ENCODE measurements at places on chromosomes 1 and 21.

DNA sequence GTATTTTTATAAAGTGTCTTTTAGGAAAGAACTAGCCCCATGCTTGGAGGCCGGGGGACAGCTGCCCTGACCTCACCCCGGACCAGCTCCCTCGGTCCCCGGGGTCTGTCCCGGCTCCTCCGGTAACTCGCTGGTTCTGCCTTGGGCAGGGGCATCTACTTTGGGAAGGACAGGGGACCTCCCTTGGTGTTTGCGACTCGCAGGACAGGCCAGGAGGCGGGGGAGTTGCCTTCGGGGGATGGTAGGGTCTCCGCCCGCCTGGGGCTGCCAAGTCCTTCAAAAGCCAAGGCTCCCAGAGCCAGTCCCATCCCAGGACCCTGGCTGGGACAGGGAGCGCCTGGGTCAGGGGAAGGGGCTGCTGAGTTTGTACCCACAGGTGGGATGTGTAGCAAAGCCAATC is 157.9 kb downstream of the PEX14 start:
- DNase-seq = no peak

DNA sequence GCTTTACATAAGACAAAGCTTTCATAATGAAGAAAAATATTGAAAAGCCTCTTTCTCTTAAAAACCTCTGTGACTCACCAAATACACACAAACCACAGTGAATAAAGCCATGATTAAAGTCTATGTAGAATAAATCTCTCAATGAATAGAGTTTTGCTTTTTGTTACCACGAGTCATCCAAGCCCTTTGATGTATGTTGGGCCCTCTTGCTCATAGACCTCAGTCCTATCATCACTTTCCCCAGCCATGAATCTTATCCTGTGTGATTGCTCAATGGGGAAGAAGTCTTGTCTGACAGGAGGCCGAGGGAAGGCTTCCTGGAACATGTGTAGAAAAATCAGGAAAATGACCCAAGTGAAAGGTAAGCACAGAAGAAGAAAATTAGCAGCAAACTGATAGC is 60.8 kb downstream of the NGF start:
- DNase-seq = no peak

GRCh38 chr1:47128221-47128620 is 9.0 kb upstream of the CYP4A22 start:
- DNase-seq = no peak

DNA sequence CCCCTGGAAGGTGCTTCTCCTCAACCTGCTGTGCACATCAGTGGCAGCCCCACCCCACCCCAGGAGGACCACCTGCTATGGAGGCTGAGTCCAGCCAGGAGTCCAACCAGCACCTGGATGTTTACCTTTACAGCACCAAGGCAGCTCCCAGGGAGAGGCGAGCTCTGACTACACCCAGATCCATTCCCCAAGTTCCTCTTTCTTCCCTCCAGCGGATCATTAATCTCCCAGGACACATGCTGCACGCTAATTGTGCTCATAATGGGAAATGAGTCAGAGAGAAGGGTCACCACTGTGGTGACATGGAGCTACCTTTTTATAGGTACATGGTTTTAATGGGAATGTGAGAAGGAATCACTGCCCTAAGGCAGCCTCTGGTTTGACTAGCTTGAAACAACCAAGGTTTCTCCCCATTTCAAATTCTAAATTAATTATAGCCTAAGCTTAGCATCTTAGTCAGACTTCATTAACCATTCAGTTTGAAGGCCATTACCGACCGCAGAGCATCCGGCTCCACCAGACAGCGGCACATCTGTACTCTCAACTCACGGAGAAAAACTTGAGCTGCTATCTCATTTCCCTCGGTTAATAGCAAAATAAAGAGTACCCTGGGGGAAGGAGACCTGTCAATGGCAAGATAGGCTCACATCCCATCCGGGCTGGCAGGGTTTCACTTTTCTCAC is 173.1 kb upstream of the GALNT2 start:
- DNase-seq = no peak

GRCh38 chr1:245983294-245983967 is 523.6 kb downstream of the SMYD3 start:
- DNase-seq = no peak

- no peak for DNase-seq
These were observed 14.1 kb downstream of the COP1 start for GRCh38 chr1:176193023-176193422.

- no peak for DNase-seq
These were observed 33.7 kb downstream of the CDCA8 start for GRCh38 chr1:37725851-37726613.

DNA sequence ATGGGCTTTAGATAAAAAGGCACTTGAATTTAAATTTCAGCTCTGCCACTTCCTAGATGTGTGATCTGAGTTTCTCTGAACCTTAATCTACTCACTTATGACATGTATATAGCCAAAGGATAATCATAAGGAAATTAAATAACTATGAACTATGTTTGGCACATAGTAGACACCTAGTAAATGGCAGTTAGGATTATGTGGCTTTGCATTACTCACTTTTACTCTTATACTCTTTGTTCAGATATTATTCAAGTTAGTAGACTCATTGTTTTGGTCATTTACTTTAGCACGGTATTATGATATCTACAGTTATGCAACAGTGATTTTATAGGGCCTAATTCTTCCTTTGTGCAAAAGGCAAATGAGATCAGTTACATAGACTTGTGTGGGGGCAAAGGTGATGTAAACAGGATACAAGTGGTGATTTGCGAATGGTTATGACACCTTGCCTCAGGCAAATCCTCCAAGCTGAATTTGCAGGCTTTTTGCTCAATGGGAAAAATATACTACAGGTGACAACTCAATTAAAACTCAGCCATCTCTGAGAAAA is 297.2 kb upstream of the PBX1 start:
- no peak for DNase-seq

- no peak for DNase-seq
These were observed 1.9 kb downstream of the KRTAP10-5 start for GRCh38 chr21:44578371-44579055.

GRCh38 chr1:31871703-31872102 is 55.9 kb upstream of the SPOCD1 start:
- no peak for DNase-seq

DNA sequence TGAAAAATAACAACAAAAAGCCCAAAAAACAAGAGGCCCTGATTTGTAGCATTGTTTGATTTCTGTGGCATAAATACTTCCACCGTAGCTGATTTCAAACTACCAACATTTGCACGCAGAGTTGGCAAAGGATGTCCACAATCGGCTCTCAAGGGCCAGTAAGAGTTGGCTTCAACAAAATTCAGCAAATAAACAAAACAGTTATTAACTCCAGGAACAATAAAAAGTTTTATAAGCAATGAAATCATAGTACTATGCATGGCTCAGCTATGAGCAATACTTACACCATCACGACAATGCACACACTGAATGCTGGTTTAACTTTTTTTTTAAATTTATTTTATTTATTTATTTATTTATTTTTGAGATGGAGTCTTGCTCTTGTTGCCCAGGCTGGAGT is 8.7 kb upstream of the COX20 start:
- DNase-seq = no peak

- DNase-seq = peak; percentile 6
These were observed 82.5 kb downstream of the ST3GAL3 start for GRCh38 chr1:43789604-43790550.

DNA sequence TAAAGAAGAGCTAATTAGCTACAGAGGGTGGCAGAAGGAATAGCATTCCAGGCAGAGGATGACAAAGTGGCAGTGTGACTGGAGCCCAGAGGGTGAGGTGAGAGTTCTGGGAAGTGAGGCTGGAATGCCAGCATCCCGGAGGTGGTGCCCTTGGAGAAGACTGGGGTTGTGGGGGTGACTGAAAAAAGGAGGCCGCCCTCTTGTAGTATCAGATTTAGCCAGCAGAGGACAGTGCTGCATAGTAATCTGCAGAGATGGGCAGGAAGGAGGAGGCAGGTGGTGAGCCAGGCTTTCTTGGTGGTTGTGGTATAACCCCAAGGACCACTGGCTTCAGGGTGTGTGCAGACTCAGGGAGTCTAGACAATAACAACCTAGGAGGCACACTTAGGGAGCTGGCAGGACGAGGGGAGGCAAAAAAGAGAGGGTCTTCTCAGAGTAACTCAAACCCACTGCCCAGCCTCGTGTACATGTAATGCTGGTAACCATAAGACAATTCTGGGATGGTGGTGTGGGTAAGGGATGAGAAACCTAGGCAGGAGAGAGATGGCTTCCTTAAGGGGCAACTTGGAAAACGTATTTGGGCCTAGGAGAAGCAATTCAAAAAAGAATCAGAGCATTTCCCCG is 30.5 kb downstream of the MROH7 start:
- peak; percentile 59 for DNase-seq

- DNase-seq = no peak
These were observed 76.4 kb downstream of the ACBD6 start for GRCh38 chr1:180425952-180426351.

DNA sequence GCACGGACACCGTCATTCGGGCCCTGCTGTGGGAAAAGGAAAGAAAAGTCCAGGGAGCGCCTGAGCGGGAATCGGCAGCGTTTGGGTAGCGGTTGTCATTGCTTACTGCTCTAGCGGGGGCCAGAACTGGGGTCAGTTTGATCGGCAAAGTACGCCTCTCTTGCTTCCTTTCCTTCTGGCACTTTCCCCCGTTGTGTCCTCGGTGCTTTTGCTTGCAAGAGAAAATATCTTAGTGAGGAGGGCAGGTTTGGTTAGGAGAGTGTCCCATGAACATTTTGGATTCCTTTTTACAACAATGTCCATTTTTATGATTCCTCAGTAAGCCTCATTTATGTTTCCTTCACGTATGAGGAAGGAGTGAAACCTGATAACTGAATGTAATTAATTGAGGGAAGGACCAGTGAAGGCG is 670 bp downstream of the ST3GAL3 start:
- no peak for DNase-seq

GRCh38 chr1:196056966-196057365 is 551.3 kb downstream of the KCNT2 start:
- DNase-seq = no peak

DNA sequence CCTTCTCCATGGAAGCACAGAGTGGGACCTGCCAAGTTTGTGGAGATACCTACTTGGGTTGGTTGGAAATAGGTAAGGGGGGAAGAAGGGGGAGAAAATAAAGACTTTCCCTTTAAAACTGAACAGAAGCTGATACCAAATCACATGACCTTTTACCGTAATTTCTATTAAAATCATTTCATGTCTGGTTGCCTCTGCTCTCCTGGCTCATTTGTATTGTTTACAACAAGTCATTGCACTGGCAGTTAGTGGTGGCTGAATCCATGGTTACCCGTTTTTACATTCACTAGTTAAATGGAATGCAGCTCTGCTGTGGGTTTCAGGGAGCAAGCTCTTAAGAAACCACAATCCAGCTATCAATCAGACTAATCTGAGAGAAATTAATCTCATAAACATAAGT is 353.7 kb upstream of the ESRRG start:
- no peak for DNase-seq

DNA sequence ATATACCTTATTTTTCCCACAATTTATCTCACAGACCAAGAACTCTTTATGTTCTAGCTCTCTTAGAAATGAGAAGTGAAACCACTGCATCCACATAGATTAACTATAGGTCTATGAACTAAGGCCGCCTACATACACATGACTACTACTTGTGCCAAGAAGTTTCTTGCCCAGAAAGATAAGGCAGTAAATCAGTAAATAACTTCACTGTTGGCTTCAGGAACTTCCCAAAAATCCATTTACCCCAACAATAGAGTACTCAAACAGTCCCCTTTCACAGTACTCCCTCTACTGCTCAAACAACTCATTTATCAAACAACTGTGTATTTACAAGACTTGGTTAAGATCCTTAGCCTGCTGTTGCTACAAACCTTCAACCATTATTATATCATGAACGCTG is 96.5 kb downstream of the NME7 start:
- no peak for DNase-seq
